T-cell (primary cell): ENCODE measurements at places on chromosomes 6 and 20.

DNA sequence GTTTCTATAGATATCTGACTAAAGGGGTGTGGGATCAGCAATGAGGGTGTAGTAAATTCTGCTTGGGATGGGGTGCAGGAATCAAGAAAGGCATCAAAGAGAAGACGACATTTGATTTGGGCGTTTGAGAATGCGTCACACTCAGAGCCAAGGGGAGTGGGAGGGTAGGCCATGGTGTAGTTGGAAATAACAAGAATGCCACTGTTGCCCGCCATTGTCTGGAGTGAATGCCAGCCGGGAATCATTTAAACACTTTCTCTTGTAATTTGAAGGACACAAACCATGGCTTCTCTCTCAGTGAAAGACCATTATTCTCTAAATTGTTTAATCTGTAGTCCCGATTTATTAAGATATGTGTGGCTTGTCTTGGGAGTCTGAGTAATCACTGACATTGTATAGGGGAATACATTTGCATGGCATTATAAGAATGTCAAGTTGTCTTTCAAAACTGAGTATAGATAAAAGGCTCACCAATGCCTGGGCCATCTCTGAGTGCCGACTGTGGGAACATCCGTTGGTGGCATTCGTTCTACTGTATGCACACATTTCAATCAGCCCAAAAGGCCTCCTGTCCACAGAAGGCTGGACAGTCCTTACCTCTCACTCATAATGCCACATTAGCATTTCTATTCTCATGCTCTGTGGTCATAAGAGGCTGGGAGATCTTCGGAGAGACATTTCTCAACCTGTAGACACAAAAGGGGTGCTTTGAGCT, 777.8 kb downstream of the KIF16B start:
- DNase-seq, result no peak

DNA sequence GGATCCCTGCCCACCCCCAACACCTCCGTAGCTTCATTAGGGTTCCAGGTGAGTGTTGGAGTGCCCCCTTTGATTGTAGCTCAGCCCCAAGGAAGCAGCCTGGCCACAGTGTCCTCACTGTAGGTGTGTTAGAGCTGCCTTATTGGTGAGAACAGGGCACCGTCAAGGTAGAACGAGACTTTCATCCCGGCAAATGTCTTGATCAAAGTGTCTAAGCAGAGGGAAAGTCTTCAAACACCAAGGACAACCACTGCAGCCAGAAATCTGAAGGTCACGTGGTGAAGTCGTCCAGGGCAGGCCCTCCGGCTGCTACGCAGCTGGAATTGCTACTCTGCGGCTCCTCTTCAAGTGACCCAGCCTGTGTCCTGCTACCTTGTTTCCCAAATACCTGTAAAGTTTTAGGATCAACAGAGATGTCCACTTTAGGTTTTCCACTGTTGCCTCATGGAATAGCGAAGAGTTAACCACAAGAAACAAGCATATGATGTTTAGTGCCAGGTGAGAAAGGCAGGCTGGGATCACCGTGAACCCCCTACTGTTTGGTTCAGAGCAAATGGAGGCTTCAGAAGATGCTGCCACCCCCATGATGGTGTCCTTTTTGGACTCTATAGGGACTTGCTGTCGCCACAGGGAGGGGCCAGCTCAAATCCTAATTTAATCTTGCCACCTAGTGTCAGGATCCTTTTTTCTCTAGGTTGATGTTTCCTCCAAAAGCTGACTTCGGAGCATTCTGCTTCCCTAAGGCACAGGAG, 1.7 kb upstream of the DLL1 start:
- no peak for DNase-seq

DNA sequence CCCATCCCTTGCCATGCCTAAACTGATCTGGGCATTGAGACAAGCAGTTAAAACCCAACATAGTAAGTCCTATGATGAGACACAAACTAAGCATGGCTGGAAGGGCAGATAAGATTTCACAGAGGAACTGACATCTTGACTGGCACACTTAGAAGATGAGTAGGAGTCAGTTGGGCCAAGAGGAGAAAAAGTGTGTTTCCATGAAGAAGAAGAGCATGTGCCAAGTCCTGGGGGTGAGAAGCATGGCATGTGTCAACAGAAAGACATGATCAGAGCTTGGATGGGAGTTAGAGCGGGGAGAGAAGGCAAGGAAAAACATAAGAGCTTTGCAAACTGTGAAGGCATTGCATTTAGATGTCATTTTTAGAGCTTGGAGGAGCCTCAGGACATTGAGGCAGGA, 68.0 kb downstream of the ESR1 start:
- no peak for DNase-seq

GRCh38 chr6:163340201-163340887, 74.2 kb upstream of the QKI start:
- DNase-seq, result no peak

DNA sequence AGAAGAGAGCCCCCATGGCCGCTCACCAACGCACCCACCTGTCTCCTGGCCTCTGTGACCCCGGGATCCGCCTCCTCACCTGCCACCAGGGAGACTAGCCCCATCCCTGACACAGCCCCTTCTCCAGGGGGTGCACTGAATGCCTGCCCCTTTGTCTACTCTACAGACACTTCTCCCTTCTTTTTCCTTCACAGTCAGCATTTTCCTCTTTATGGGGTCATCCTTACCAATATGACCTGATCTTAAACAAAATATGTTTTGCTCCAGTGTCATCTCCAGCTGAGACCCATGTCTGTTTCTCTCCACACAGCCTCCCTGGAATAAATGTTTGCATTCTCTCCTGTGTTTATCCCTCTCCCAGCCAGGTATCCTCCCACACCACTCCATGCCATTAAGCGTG, 14.6 kb upstream of the CCR6 start:
- no peak for DNase-seq
